Cardiac muscle cell (in vitro differentiated cells and primary cell): ENCODE measurements at places on chromosomes 4 and X. TPM values are rescaled to one million over a fixed set of nuclear protein-coding genes. Genes with fewer than 3 reads are reported as not detected.

DNA sequence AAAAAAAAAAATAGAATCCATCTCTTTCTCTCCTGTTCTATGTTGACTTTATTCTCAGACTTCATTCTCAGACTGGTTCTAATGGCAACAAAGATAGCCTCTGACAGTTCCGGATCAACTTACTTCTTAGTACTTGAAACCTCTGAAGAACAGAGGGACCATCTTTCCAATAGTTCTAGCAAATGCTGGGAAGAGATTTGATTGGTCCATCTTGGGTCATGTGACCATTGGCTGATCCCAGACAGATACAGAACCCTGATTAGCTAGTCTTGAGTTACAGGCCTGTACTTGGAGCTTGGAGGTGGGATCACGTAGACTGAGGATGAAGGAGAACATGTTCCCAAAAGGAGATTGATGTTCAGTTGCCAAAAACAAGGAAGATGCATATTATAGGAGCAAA lies 66.9 kb upstream of the STIM2 start:
- no peak for DNase-seq

- peak; percentile 50 for DNase-seq
These were observed 4.0 kb upstream of the PCDH7 start for GRCh38 chr4:30716158-30716557.

Gene PABPC1L2A
- not detected in 2 replicates for total RNA-seq

DNA sequence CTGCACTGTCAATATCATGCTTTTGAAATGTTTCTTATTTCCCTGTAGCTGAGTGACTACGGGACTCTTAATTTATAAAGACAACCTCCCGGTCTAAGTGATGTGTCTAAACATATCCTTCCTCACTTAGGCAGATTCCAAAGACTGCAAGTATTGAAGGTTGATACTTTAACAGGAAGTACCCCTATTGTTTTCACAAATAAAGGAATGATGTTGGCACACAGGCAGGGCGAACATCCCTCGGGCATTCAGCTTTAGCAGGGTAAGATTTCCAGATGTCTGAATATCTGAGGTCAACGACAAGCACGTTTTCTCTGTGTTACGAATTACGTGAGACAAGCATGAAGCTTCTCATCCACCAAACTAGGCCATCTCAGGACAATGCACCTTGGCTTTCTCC lies 638.0 kb upstream of the FRG1 start:
- no peak for DNase-seq

Gene ARHGEF38
- not detected in 2 replicates for total RNA-seq

Gene HSFX1
- 4.0 and 5.2 TPM in 2 replicates for total RNA-seq

Gene SERTM2
- 9.3 and 11.0 TPM in 2 replicates for total RNA-seq

- DNase-seq = no peak
These were observed 540.9 kb downstream of the GBA3 start for GRCh38 chr4:23233596-23233995.

Gene ATP8A1
- total RNA-seq = 21.1 and 22.7 TPM in 2 replicates
